ENCODE measurements at places on chromosomes 2 and 18.

DNA sequence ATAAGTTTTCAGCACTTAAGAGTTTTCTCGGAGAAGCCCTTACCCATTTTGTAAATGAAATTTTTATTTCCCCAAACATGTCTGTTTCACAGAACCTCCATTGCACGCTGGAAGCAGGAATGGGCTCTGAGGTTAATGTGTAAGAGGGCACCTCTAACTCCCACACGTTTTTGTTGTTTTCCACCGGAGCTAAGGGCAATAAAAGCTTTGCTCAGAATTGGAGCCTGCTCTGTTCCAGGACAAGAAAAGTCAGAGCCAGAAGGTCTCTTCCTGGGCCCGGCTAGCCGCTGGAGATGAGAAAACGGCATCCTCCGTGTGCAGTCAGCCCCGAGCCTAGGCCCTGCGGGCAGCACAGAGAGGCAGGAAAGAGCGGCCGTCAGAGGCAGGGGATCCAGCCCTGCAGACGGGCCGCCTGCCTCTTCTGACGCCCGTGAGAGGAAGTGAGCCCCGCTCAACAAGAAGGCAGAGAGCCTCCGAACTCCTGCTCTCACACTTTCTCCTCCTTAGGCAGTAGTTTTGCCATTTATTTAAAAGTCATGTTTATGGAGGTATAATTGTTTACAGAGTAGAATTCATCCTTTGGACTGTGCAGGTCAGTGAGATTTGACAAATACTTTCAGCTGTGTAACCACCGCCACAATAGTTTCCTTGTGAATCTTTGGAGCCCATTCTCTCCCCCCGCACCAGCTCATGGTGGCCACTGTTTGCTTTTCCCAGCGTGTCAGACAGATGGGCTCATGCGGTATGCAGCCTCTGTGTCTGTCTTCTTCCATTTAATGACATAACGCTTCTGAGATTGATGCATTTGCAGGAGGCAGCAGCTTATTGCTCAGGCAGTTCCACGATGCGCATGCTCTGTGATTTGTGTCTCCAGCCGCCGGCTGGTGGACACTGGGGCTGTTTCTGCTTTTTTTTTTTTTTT lies 117.3 kb downstream of the GALR1 start:
- DNase-seq: peak; percentile 85

DNA sequence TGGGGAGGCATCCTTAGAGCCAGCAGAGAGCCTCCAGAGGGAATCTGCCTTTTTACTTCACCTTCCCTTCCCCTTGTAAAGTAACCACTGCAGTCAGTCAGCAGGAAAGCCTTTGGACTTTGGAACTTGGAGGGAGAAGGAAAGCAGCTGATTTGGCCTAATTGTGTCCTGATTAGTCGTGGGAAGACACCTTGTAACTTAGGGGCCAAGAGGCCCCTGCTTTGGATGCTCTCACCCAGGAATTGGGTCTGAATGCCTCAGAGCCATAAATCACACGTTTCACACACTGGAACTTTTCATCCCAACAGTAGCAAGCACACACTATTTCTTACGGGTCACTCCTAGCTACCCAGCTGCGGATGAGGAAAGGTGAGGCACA lies 81.0 kb upstream of the PPM1B start:
- peak; percentile 43 for DNase-seq

GRCh38 chr2:113032737-113033136 lies 19.9 kb downstream of the IL36B start:
- DNase-seq: no peak

DNA sequence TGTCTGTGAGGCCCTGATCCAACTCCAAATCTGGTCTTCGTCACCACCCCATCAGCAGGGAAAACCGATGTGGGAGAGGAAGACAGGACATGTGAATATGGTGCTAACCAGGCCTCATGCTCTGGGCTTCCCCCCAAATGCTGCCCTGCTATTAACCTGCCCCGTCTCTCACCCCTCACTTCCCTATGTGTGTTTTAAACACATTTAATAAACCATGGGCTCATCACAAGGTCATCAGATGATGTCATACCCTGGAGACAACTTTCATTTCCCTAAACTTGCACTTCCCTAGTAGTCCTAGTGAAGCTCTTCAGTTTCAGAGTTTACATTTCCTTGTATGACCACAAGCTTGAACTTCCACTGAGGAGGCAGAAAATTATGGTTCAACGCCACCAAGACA lies 49.9 kb downstream of the CD8B2 start:
- no peak for DNase-seq

GRCh38 chr2:113227698-113228097 lies 51.0 kb downstream of the PAX8 start:
- DNase-seq: no peak

- peak; percentile 45 for DNase-seq
Measured at GRCh38 chr2:190500054-190500502, 34.4 kb downstream of the NEMP2 start.

- DNase-seq: no peak
Measured at GRCh38 chr2:156118753-156119416, 213.6 kb downstream of the NR4A2 start.

DNA sequence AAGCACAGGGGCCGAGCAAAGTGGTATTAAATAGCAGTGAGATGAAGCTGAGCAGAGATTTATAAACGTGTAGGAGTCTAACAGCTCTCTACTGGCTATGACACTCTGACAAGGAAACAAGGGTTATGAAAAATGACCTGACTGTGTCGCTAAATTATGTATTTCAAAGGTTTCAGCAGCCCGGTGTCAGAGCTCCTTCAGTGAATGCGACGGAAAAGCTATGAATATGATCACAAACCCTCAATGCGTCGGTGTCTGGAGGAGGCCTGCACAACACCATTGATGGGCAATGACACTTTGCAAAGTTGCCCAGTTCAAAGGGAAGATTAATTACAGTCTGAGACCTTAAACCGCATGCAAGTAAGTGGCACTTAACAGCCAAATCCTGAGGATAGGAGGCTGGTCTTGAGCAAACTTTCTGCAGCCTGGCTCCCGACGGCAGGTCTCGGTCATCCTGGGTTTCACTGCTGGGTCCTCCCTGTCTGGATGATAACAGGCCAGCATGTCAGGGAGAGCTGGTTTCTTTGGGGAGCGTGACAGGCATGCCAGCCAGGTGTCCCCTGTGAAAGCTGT lies 615.1 kb upstream of the SALL3 start:
- DNase-seq: peak; percentile 50

DNA sequence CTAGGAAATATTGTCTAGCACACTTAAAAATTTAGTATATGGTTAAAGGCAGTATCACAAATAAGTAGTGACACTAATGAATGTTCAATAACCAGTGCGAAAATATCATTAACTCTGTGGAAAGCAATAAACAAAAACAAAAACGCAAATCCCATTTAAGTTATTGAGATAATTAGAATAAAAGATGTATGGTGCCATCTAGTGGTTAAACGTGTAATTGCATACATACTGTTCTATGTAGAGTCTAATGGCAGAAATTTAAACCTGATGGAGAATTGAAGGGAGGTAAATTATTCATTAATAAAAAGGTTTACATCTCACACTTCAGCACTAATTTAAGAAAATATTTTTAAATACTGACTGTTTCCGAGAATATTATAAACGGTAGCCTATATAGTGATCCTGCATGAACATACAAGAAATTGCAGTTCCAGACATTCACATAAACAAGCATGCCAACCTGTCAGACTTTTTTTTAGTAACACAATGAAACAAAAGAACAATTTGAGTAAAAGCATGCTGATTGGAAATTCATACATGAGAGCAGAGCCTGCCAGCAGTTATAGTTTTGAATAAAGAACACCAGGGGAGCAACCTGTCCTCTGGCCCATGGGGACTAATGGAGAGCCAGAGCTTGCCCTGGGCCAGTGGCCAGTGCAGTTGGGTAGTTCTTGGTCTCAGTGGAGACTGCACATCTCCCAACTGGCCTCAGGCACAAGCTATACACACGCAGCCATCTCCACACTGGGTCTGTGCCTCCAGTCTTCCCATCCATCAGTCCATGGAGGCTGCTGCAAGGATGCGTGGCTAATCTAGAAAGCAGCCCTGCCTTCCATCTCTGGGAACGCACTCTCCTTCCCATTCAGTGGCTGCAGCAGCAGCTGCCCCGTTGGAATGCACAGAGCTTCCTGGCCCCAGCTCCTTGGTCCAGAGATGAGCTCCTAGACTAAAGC lies 28.0 kb downstream of the GCG start:
- DNase-seq: no peak

GRCh38 chr2:5691221-5691984 lies 781 bp upstream of the SOX11 start:
- peak; percentile 91 for DNase-seq

DNA sequence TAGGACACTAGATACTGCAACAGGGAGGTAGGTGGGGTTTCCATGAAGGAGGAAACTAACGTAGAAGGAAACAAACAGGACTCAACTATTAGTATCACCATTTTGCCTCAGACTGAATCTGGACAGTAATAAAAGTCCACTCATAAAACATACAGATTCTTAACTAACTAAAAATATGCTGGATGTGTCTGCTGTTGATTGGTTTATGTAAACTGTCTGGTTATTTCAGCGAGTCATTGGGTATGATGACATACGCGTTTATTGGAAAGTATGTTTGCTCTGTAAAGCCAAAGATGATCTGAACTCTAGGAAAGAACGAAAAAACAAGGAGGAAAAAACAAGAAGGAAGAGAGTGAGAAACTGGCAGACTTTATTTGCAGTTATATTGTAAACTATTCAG lies 1816.1 kb upstream of the LRRTM1 start:
- no peak for DNase-seq

DNA sequence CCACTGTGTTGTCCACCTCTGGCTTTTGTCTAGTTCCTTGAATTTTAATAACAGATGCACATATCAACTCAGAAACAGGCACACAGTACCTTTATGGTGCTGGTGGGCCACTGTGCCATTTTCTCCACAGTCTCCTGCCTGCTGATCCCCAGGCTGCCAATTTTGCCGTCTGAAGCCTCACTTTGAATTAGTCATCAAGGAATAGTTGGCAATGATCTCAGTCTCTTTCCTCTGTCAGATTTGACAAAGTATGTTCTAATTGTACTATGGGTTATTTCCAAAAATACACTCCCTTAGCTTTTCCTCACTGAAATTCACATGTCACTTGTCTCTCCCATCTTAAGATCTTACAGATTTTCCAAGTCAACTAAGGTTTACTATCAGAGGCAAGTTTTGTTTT lies 140.7 kb downstream of the ZNF516 start:
- no peak for DNase-seq

DNA sequence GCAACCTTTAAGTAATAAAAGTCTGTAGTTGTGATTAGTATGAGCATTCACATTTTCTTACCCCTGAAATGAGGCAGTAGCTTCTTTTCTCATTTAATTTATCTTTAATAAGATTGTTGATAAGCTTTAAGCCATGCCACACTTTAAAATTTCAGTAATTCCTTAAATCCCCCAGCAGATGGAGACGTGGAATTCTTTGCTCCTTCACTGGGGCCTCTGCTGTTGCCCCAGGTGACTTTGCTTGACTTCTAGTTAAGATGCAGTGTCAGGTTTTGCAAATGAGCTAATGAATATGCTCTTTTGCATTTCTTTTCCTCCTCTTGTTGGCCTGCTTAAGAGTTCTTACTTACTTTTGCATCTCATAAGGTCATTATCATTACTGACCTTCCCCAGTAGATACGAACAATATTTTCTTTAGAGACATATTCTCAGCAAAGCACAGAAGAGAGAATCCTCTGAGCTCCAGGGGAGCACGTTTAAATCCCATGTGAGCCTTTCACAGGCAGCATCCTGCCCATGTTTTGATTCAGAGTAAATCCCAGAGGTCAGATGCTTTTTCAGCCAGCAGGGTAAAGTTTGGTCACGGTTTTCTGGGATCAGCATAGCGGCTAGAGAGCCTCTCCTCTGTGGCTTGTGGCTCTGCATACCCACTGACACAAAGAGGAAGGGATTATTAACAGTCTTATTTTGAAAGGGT lies 222.9 kb downstream of the PTPRM start:
- DNase-seq: no peak

GRCh38 chr2:219567791-219568361 lies 3.5 kb downstream of the OBSL1 start:
- DNase-seq: no peak

DNA sequence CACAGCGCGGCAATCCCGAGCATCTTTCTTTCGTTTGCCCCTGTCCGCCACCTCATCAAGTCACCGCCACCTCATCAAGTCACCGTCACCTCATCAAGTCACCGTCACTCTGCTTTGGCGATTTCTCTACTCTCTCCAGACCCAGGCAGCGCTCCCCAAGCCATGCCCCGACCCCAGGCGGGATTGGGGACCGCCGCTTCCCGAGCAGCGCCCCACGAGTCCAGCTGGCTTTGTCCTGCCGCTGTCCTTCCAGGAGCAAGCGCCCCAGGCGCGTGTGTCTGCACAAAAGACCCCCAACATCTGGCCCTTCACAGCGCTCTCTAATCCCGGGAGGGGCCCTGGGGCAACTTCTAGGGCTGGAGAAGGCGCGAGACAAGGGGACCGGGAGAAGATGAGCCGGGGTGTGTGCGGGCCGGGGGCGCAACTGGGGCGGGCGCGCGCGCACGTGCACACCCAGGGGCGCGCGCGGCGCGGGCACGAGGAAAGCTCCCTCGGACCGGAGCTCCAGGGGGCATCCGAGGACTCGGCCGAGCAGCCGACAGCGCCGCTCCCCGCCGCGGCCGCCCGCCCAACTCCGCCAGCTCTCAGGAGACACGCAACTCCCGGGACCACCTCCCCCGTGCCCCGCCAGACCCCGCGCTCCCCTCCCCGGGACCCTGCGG lies 633 bp upstream of the RNF152 start:
- DNase-seq: peak; percentile 74

- no peak for DNase-seq
Measured at GRCh38 chr2:52327641-52328040, 1295.7 kb upstream of the NRXN1 start.

DNA sequence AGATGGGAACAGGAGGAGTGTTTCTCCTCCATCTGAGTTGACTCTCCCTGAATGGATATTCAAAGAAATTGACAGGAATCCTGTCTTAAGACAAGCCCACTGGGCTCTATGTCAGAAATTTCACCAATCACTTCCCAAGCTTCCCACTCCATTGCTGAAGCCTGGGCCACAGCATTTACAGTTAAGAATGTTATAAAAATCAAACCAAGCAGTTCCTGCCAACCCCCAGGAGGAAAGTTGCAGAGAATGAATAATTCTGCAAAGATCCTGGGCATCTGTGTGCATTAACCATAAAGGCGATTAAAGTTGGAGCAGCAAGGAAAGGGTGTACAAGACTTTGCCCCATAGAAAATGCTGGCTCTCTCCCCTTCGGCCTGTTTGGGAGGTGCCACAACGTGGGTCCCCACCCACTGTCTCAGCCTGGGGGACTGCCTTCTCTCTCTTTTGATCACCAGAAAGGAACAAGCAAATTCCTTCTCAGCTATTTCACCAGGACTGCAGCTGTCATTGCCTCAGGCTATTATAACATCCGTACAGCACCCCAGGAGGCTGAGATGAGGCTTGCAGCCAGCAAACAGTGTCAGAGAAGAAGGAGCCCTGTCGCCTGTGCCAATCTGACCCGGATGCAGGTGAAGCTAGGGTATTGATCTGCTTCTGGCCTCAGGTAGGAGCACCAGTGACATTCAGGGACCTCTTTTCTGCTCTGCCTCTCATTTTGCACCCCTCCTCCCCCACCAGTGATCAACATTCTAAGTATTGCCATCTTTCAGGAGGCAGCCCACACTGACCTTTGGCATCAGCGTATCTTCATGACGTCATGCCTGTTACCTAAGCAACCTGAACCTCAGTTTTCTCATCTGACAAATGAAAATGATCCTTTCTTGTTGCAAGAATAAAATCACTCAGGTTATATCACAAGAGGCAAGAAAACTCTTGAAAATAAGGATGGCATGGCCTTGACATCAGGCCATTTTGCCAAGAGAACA lies 219.0 kb downstream of the SH3BP4 start:
- peak; percentile 36 for DNase-seq

GRCh38 chr2:104337869-104338268 lies 516.0 kb upstream of the POU3F3 start:
- DNase-seq: no peak
